ENCODE measurements at places on chromosomes 5 and 9.
A peak's percentile ranks its signal among the peaks of the same experiment; 100 is the strongest.

GRCh38 chr5:158074992-158075769, 216.2 kb upstream of the CLINT1 start:
- DNase-seq = peak; percentile 16

- DNase-seq = no peak
These were observed 11.4 kb downstream of the LAMC3 start for GRCh38 chr9:131020388-131020787.

DNA sequence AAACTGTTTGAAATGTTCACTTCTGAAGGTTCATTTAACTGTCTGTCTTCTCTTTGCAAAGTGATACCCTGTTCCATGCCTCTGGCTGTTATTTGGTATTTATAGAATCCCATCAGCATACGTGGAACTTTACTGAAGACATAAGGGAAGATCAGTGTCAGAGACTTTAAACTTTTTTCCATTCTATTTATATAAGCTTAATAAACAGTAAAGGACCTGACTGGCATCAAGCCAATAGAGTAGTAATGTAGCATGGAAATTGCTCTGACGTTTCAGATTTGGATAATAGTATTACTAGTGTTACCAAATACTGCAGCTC, 94.9 kb upstream of the MINAR2 start:
- no peak for DNase-seq

- DNase-seq = no peak
These were observed 20.6 kb upstream of the TRAF1 start for GRCh38 chr9:120947222-120947621.

DNA sequence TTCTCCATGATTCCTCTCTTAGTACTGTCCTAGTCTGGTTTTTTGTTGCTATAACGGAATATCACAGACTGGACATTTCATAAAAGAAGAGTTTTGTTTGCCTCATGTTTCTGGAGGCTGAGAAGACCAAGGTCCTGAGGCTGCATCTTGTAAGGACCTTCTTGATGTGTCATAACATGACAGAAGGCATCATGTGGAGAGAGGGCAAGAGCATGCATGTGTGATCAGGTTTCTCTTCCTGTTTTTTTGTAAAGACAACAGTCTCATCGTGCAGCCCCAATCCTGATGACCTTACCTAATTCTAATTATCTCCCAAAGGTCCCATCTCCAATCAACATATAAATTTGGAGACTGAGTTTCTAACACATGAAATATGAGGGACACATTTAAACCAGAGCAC, 108.4 kb downstream of the MSX2 start:
- DNase-seq = no peak

GRCh38 chr5:165714598-165714997, 2209.2 kb downstream of the MAT2B start:
- DNase-seq = no peak

DNA sequence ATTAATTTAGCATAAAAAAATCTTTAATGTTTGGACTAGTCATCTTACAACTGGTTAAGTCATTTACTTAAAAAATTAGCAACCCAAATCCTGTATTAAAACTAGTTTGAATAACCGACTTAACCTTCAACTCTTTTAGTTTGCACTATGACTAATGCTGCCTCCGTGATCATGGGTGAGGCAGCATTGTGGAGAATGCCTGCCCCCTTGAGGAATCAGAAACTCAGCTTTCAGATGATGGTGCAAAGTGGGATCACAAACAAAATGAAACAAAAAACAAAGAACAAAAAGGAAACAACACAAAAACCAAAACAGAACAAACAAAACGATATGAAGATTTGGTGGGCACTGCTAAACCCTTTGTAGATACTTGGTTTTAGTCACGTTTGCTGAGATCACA, 127.0 kb upstream of the PALM2AKAP2 start:
- no peak for DNase-seq

DNA sequence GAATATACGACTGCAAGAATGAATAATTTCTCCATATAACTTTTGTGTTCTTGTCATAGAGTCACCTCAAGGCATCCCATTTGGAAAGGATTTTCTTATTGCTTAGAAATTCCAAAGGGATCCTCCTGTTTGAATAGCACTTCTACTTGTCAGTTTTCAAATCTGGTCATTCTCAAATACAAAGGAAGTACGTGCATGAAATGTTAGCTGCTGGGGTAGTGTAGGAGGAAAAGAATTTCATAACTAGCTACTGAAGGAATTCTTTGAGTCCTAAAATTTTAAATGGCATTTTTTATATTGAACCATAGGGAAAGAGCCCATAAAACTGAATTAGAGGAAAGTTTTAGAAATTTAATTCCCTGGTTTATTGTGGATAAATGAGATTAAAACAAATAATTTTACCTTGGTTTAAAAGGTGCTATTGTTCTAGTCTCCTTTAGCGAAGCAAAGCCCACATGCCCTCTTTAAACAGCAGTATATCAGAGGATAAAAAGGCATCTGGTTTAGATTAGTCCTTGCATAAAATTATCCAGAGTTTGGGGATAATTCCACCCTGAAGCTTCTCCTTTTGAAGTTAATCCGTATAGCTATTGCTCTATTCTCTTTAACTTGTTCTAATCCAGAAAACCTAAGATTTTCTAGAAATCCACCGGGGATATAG, 2.0 kb upstream of the MPDZ start:
- no peak for DNase-seq

GRCh38 chr5:146068977-146069779, 36.2 kb downstream of the PLAC8L1 start:
- no peak for DNase-seq

DNA sequence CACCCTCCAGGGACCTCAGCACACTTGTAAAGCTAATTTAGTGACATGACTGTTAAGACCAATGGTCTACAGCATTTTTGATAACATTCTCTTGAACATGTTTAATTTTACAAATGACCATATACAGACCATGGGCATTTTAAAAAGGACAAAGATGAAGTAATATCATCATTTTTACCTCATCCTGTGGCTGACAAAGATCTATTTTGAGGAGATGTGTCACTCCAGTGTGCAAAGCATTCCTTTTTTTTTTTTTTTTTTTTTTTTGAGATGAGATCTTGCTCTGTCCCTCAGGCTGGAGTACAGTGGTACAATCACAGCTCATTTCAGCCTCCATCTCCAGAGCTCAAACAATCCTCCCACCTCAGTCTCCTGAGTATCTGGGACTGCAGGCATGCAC, 118.2 kb upstream of the TBC1D2 start:
- DNase-seq = no peak

DNA sequence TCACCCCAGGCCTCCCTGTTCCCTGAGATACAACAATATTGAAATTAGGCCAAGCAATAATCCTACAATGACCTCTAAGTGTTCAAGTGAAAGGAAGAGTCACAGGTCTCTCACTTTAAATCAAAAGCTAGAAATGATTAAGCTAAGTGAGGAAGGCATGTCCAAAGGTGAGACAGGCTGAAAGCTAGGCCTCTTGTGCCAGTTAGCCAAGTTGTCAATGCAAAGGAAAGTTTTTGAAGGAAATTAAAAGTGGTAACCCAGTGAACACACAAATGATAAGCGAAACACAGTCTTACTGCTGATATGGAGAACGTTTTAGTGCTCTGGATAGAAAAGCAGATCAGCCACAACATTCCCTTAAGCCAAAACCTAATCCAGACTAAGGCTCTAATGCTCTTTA, 39.8 kb downstream of the PTAR1 start:
- DNase-seq = no peak

GRCh38 chr5:116569999-116570398, 4.6 kb downstream of the SEMA6A start:
- no peak for DNase-seq

DNA sequence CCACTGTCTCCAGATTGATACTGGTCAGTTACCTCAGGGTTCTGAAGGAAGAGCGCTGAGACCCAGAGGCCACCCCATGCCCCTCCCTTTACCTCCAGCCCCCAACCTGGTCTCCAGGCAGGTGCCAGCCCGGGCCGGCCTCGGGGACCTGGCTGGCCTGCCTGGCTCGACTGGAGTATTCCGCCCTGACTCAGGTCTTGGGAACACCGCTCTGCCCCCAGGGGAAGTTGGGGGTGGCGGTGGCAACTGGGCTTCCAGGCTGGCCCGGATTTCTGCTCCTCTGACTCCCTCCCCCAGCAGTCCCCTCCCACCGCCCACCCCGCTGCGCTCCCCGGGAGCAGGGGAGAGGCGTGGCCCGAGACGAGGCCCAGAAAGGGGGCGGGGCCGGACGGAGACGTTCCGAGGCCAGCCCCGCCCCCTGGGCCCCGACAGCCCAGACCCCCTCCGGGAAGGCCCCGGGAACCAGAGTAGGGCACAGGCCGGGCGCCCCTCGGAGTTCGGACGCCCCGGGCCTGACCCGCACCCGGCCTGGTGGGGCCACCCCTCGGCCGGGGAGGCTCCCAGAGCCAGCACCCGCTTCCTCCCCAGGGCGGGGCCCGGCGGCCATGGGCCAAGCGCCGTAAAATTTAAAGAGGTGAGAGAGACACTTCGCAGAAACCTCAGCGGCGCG, 82.5 kb upstream of the ZBTB43 start:
- DNase-seq = peak; percentile 72

DNA sequence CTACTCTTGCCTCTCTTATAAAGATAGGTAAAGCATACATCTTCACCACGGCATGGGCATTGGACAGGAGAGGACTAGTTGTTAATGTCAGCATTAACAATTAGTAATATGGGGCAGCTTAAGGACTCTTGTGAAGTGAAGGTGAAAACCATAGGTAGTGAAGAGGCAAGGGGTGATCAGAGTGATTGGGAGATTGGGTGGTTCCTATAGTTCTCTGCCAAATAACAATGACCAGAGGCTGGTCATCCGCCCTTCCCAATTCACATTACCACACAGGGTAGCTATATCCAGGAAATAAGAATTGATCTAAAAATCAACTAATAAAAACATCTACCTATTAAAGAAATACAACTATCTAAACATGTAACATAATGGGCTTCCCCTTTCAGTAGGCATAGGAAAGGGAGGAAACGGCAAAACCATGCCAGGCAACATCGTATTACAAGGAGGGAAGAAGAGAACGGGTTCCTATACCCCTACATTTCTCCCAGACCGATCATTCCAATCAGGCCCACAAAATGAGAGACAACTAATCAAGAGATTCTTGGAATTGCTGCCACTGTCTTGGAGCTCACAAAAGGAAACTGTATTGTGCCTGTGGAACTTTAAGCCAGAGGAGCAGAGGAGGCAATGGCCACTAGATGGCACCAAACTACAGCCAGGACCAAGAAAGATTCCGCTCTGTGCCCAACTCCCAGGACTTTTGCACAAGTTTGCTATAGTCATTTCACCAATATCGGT, 121.6 kb downstream of the FBXL17 start:
- no peak for DNase-seq

GRCh38 chr9:99411479-99412115, 189.5 kb downstream of the SEC61B start:
- DNase-seq = no peak

- no peak for DNase-seq
These were observed 5.3 kb upstream of the FANCG start for GRCh38 chr9:35085078-35085477.

DNA sequence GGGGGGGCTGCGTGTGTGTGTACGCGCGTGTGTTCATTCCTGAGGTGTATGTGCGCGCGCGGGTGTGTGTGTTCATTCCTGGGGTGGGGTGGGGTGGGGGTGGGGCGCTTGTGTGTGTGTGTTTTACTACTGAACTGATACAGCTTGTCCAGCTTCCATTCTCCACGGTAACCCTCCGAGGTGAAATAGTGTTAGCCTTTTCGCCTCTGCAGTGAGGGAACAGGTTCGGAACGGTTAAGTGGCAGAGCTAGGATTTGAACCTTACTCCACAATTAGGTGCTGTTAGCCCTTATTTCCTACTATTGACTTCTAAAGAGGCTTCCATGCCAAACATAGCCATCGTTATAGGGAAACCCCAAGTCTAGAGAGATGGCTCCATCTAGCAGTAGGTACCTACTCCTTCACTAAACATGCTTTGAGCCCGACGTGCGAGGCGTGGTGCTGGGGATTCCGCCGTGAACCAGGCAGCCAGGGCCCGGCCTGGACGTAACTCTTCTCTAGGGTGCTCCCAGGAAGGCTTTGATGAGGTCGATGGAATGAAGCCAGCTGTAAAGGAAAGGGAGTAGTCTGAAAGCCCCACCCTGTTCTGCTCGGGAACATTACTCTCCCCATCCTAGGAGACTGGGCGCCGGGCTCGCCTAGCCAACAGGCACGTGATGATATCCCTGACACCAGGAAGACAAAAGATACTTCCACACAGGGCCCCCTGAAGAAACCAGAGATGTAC, 782 bp upstream of the SKP1 start:
- DNase-seq = no peak

DNA sequence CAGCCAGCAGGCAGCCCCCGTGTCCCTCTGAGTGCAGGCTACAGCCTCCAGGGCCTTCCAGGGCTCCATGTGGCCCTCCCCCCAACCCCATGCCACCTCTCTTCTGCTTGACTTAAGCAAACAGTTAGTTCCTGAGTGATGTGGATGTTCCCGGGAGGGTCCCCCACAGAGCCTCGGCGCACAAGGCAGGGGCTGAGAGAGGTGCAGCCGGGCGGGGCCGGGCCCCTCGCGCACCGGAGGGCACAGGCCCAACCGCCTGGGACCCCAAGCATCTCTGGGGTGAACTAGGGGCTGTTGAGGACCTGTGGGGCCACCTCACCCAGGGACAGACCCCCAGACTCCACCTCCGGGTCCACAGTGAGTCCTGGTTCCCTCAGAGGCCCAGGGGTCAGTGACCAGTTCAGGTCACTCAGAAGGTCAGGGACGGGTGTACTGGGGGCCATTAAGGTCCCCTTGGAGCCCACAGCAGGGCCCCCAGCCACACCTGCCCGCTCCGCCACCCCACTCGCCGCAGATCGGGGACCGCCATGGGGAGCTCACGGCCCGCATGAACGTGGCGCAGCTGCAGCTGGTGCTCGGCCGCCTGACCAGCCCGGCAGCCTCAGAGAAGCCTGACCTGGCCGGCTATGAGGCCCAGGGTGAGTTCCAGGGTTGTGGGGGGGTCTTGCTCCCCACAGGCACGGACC, 13.2 kb downstream of the GPSM1 start:
- DNase-seq = no peak

DNA sequence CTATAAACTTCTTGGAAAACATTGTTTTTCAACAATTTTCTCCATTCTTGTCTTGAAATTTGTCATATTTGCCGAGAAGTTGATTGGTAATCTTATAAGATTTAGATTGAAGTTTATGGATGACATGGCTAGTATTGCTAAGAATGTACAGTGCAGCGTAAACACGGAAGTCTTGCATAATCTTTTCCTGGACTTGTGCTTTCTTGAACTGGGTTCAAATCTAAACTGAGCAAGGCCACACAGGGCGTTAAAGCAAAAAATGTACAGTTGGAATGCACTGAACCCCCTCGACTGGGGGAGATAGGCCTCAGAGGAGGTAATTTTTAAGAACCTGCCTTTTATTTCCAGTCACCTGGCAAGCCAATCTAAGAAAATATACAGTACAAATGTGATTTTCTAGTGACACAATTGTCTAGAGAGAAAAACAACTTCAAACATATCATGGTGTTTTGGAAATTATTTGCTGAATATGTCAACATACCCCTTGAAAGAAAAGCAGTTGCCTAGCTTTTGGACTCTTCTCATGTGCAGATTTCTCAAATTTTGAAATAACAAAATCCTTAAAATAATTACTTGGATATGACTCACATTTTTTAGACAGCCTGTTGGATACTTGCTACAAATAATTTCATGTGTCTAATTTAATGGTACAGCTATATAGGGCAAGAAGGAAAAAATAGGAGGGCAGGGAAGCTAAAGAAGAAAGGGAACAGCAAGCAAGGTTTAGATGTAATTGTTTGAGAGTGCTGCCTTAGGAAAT, 18.5 kb upstream of the GAS1 start:
- DNase-seq = no peak
